Astrocyte of the cerebellum (primary cell): ENCODE measurements at places on chromosomes 13 and 19.
A peak's percentile ranks its signal among the peaks of the same experiment; 100 is the strongest.

DNA sequence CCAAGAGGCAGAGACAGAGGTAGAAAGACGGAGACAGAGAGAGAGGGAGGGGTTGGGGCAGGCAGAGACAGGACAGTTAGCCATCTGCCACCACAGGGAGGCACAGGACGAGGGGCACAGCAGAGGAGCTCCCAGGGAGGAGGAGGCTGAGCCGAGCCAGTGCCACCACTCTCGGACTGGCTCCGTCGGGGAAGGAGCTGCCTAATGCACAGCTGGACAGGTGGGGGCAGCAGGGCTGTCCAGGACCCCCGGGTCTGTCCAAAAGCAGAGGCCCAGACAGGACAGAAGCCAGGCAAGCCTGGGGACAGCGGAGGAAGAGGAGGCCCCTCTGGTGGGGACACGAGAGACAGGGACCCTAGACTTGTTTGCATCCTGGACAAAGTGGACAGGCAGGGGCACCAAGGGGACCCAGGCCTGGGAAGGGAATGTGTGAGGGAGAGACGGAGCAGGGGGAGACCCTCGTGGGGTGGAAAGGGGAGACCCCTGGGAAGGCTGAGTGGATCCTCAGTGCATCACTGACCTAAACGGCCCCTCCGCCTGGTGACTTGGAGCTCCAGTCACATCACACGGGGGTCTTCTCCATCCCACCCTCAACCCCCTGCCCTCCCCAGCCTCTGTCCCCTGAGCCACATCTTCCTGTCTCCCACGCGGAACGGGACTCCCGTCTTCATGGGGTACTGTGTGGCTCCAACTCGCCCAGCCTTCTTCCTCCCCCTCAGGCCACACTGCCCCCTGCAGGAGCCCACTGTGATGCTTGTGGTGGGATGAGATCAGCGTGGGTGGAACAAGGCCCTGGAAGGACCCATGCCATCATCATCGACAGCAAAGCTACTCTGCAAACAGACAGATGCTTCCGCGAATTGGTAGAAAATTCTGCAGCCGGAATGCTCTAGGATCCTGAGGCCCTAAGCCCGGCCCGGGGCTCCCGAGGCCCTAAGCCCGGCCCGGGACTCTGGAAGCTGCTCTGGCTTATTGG lies 915 bp downstream of the F10 start:
- no peak for DNase-seq

DNA sequence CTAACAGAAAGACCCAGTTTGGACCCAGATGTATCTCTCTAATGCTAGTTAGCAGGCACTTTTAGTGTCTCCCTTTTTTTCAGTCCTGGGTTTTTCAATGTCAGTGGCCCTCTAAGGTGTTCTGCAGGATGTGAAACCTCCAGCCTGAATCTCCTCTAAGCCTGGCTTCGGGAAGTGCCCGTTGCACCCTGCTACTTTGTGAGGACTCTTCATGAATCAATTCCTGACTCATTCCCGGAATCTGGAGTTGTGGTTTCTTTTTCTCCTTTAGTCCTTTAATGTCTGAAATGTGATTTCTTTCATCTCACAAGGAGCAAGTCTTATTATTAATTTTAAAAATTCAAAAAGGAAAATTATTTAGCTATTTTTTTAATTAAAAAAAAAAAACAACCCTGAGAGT lies 116.0 kb downstream of the ZNF536 start:
- no peak for DNase-seq

GRCh38 chr19:55216461-55217198 lies 7.3 kb upstream of the PTPRH start:
- DNase-seq = peak; percentile 99

- DNase-seq = no peak
Measured at GRCh38 chr13:28805193-28805819, 14.8 kb upstream of the MTUS2 start.

GRCh38 chr13:55013051-55013450 lies 1984.4 kb downstream of the OLFM4 start:
- DNase-seq = no peak

- DNase-seq = peak; percentile 46
Measured at GRCh38 chr13:37869756-37870488, at the start of gene TRPC4. TSS of gene TRPC4 (minus strand) at chr13:37869772. CDS start at chr13:37783333, 86,439 bp downstream.

DNA sequence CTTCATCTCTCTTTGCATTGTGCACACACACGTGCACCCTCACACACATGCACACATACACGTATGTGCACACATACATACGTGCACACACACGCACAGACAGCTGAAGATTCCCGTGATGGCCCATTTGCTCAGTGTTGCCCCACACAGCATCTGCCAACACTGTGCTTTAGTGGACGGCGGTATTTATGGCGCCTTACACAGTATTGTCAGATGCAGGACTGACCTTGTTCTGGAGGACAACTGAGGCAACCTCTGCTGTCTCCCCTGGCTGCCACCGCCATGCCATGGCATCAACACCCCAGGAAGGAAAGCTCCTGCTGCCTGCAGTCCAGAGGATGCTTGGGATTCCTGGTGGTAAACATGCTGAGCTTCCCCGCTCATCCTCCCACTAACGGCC lies 316.4 kb downstream of the TEX29 start:
- no peak for DNase-seq

- no peak for DNase-seq
Measured at GRCh38 chr19:7846155-7846646, 16.2 kb downstream of the EVI5L start.

GRCh38 chr13:110448230-110448629 lies 113.3 kb downstream of the RAB20 start:
- DNase-seq = peak; percentile 82

DNA sequence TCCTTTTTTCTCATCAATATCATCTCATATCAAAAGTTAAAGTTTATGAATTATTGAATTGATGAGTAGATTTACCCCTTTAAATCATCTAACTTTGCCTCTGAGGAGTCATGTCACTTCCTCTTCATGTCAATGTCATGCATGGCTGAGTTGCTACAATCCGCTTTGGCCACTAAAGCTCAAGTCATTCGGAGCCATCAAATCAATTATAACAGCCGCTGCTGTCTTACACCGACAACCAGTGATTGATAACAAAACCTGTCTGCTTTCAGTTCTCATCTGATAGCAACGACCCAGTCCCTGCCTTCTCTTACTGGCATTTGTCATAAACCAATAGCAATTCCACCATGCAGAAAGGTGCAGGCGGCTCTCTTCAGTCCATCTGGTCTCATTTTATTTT lies 429.3 kb downstream of the DIAPH3 start:
- DNase-seq = no peak
